Stimulated activated CD8-positive, alpha-beta memory T cell treated with anti-CD3 and anti-CD28 coated beads, Interleukin-2, amount 100 ng/mL, for 1 hour (primary cell): ENCODE measurements at places on chromosomes 1 and 21.

DNA sequence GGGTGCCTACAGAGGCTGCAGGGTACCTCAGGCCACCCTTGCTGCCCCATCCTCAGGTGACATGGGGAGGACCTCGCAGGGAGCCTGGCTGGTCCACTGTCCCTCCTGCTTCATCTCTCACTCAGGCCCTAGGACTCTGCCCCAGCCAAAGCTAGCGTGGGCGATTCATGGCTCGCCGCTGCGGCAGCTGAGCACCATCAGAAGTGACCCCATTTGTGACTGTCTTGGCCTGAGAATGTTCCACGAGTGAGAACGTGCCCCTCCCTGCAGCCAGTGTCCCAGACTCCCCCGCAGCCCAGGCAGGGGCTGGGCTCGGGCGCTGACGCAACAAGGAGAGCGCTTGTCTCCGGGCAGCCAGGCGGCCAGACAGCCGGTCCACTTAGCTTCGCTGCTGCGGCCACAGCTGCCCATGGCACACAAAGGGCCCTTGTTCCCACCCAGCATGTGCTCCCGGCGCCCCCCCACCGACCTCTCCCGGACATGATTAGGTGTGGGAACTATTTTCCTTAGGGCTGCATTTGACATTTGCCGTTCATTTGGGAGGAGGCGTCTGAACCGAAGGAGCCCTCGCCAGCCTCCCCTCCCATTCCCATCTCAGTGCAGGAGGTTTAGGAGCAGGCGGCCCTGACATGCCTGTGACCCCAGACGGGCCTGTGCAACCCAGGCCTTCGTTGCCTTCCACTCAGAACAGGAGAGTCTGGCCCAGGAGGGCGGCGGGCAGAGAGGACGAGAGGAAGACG, 19.3 kb upstream of the POFUT2 start:
- DNase-seq = no peak

DNA sequence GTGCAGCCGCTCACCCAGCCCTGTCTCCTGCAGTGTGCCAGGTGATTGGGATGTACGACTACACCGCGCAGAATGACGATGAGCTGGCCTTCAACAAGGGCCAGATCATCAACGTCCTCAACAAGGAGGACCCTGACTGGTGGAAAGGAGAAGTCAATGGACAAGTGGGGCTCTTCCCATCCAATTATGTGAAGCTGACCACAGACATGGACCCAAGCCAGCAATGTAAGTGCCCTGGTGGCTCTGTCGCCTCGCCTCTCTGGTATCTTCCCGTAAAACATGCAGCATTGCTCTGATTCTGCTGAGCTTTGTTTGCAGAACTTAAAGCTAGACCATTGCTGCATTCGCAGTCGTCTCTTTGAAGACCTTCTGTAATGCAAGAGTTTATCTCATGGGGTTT, 79.2 kb downstream of the ATP5PO start:
- no peak for DNase-seq

DNA sequence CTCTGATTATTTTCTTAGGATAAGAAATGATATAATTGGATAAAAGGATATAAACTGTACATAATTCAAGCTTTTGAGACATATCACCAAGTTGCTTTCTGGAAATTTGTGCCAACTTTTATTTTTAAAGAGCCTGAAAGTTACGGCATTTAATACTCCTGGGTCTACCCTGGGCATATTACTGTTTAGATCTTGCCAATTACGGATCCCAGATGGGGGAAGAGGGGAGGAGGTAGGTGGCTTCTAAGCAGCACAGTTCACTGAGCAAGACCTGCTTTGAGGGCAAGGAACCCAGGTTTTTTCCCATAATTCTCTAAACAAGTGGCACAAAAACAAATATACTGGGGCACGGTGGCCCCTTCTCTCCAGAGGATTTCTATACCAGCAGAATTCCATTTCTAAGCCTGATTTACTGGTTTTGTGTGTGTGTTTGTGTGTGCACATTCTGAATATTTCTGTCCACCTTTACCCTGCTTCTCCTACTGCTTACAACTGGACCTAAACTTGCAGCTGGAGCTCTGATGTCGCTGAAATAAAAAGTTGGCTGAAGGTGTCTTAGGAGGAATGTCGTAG, 76.7 kb downstream of the LAMC2 start:
- DNase-seq = no peak

- no peak for DNase-seq
Measured at GRCh38 chr1:18128298-18128697, 20.7 kb downstream of the IGSF21 start.

- DNase-seq = no peak
Measured at GRCh38 chr21:38921511-38922251, 116.0 kb downstream of the ETS2 start.

DNA sequence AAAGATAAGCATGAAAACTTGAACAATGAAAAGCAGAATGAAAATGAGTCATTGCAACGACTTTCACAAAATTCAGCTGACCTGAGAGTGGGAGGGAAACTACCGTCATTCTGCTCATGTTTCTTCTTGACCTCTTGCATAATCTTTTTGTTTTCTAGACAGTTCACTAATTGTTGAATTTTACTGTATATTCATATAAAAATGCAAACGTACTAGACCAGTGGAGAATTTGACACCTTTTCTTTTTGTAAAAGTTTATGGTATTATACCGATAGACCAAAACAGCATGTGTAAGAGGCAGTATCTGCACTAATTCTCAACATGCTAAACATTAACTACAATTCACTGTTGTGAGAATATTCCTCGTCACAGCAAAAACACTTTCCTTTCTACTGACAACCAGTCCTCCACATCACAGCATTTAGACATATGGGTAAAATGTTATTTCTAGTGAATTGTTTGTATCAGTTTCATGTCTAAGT, 137.8 kb downstream of the GREM2 start:
- DNase-seq = no peak

GRCh38 chr1:86489242-86489878, 20.6 kb downstream of the CLCA1 start:
- DNase-seq = no peak

GRCh38 chr1:1061682-1062345, 12.3 kb downstream of the RNF223 start:
- no peak for DNase-seq

GRCh38 chr1:30507401-30508174, 215.8 kb downstream of the MATN1 start:
- no peak for DNase-seq

GRCh38 chr1:8241417-8242014, 76.4 kb upstream of the SLC45A1 start:
- no peak for DNase-seq

GRCh38 chr1:232172563-232172962, 457.4 kb downstream of the SIPA1L2 start:
- no peak for DNase-seq

- no peak for DNase-seq
Measured at GRCh38 chr1:25356441-25356840, 18.3 kb downstream of the TMEM50A start.

- DNase-seq = no peak
Measured at GRCh38 chr1:67739361-67739760, 54.4 kb downstream of the GADD45A start.

DNA sequence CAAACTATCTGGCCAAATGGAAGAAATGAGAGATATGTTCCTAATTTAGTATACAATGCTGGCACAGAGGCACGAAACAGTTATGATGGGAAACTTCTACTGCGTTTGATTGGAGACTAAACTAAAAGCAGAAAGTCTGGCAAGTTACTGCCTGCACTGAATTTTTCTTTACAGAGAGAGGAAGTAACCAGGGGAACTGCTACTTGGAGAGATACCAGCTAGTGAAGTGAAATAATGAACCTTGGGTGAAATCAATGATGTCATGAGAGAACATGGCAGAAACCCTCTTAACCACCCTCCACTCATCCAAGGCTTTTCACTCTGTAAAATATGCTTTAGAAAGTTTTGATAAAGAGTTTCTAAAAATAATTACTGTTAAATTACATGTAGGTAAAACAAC, 29.3 kb downstream of the NIBAN1 start:
- no peak for DNase-seq

GRCh38 chr1:156281693-156282478, 739 bp downstream of the SMG5 start:
- no peak for DNase-seq

DNA sequence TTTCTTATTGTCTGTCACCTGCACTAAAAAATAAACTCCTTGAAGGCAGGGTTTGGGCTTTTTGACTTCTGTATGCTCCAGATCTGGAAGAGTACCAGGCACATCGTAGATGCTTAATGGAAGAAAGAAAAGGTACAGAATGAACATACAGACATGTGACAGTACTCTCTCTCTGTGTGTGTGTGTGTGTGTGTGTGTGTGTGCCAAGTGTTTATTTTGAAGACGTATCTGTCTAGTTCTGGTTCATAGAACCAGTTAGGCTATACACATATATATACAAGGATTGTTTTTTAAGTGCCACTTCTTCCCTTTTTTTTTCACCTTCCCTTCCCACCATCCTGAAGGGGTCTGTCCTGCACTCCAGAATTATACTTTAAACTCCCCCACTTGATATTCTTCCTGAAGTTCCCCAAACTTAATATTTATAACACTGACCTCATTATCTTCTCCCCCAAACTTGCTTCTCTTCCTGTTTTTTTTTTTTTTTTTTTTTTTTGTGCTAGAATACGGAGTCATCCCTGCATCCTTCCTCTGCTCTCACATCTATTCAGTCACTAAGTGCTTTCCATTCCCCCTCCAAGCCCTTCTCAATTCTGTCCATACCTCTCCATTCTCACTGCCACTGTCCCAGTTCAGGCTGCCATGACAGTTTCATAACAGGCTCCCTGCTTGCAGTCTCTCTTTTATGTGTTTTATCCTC, 5.4 kb upstream of the KCNA3 start:
- DNase-seq = no peak

GRCh38 chr1:165829888-165830287, 2.5 kb downstream of the UCK2 start:
- DNase-seq = no peak

- DNase-seq = no peak
Measured at GRCh38 chr1:225137976-225138375, 208.5 kb downstream of the DNAH14 start.

GRCh38 chr1:54649130-54649898, 7.7 kb downstream of the MROH7 start:
- no peak for DNase-seq

GRCh38 chr1:34983700-34984355, 1.3 kb downstream of the TMEM35B start:
- DNase-seq = no peak

- DNase-seq = no peak
Measured at GRCh38 chr1:159937054-159937750, 8.2 kb downstream of the IGSF9 start.

DNA sequence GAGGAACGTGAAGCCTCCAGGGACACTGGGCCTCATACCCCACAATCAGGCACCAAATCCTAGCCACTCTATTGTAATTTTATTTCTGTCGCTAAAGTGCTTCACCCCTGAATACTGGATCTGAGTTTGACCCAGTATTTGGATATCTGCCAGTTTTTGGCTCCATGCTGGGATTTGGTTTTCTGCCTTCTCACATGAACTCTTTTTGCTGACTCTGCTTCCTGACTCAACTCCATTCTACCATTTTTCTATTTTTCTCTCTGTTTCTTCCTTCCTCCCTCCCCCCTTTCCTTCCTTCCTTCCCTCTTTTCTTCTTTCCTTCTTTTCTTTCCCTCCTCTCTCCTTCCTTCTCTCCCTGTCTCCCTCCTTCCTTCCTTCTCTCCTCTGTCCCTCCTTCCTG, 151.3 kb upstream of the GJB5 start:
- DNase-seq = no peak

- no peak for DNase-seq
Measured at GRCh38 chr1:178651742-178652141, 73.3 kb upstream of the RALGPS2 start.

GRCh38 chr1:239682960-239683359, 296.6 kb downstream of the CHRM3 start:
- no peak for DNase-seq

GRCh38 chr1:30745156-30745833, 12.3 kb downstream of the LAPTM5 start:
- no peak for DNase-seq

GRCh38 chr21:14438211-14438610, 55.3 kb upstream of the HSPA13 start:
- DNase-seq = no peak

DNA sequence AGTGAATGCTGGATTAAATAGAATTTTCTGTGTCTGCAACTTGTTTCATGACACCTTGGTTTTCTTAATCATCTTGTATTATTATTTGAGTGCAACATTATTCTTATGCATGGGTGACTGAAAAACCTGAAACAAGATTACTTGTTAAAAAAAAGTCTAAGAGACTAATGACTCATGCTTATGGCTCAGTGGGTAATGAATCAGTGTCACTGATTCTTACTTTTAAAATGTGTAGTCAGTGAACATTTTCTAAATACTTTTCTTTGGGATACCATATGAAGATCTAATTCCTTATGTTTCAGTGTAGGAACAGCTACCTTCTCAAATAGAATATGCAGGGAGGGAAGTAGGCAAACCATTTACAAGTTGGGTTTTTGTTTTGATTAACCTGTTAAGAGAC, 65.5 kb downstream of the PRKAA2 start:
- DNase-seq = no peak

- DNase-seq = no peak
Measured at GRCh38 chr21:27648560-27648959, 681.7 kb upstream of the ADAMTS5 start.

DNA sequence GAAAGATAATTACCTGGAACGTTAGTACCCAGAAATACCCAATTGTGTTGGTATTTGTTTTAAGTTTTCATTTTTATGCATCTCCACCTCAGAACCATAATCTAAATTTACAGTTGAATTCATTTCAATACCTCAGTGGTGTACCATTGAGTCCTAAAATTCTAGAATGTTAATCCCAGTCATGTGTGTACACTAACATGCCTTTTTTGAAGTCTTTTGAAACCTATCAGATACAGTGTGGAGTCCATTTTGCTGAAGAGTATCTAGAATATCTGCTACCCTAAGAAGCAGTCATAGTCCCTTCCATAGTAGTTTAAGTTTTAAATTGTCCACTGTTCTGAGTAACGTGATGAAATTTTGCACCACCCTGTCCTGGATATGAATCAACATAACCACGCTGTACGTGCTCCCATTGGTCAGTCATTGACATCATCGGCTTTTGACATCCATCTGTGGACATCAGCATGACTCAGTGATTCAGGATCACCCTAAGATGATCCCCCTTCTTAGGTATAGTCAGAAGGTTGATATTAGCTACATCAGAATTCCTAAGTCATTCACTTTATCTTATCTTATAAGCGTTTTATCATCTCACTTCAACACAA, 7.5 kb upstream of the ASH1L start:
- no peak for DNase-seq

GRCh38 chr21:45405819-45406762, 1.1 kb downstream of the COL18A1 start:
- no peak for DNase-seq

- DNase-seq = no peak
Measured at GRCh38 chr1:239204401-239204800, 182.0 kb upstream of the CHRM3 start.

- peak; percentile 60 for DNase-seq
Measured at GRCh38 chr1:25774921-25775771, 24.8 kb upstream of the SELENON start.
